Activated CD8-positive, alpha-beta memory T cell treated with anti-CD3 and anti-CD28 coated beads, Interleukin-2, amount 50 U/mL, for 4 hours (primary cell): ENCODE measurements at places on chromosomes 4 and X.

DNA sequence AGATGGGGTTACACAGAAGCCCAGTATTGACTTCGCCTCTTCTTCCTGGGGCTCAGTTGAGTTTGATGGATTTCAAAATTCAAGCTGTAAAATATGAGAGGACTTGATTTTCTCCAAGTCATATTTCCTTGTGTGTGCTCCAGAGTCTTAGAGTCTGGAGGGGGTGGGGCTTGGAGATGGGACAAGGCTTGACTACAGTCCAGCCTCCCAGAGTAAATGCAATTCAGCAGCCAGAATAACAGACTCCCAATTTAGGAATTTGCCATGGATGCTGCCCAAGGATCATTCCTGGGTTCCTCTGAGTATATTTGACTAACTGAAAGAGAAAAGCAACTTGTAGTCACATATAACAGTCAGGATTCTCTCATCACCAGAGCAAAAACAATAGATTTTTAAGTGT is 53.7 kb upstream of the RBPJ start:
- DNase-seq: no peak

DNA sequence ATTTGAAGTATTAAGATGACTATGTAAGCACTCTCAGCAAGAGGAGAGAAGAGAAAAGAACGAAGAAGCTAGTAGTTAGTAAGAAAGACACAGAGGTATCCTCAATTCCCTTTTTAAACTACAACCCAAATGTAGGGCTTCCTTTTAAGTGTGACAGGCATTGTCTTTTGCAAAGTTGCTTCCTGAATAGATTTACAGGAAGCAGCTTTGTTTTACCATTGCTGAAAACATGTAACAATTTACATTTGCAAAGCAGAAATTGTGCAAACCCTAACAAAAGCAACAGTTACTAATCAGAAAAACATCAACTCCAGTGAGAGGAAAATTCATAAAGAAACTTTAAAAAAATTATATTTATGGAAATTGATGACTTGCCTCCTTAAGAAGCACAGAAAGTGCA is 96.4 kb downstream of the FAM13A start:
- DNase-seq: no peak

GRCh38 chrX:101263766-101264165 is 27.4 kb downstream of the TAF7L start:
- DNase-seq: no peak

GRCh38 chrX:30592831-30593230 is 15.3 kb upstream of the TASL start:
- no peak for DNase-seq

DNA sequence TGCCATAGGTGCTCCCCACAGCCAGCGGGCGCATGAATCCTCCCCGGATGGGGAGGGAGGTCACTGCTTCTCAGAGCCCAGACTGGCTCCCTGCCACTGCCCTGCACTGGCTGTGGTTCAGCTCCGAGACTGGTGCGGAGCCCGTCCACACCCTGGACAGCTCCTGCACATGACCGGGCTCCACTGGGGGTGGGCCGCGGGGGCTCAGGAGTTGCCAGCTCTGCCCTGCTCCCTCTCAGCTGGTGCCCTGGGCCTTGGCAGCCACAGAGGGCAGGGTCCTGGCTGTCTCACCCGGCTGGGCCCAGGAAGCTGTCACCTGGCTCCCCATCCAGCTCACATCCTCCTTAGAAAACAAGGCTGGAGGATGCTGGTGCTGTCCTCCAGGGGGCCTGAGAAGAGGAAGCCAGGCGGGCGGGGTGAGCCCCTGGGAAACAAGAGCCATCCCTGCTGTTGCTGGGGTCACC is 64.9 kb upstream of the ADRA2C start:
- no peak for DNase-seq

DNA sequence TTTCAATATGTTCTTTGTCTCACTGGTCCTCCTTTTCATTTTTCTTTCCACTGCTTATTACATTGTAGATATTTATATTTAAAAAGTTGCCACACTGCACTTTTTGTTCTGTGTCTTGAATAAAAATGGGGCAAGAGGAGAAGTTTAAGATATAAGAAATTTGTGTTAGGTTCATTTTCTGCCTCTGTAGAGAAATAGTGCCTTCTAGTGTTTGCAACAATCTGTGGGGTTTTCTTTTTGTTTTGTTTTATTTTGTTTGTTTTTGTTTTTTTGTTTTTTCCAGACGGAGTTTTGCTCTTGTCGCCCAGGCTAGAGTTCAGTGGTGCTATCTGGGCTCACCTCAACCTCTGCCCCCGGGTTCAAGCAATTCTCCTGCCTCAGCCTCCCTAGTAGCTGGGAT is 20.1 kb upstream of the SMIM14 start:
- DNase-seq: no peak

DNA sequence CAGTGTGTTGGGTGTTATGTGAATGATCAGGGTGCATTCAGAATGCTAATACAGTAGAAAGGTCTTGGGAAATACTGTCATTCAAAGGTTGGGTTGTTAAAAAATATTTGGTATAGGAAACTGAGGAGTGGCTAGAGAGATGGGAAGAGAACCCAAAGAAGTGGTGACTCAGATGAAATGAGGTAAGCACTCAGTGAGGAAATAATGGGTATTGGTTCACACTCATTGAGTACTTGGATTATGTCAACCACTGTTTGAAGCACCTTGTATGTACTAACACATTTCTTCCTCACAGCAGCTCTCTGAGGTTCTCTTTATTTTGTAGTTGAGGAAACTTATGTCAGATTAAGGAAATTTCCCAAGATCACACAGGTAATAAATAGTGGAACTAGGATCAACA is 40.8 kb upstream of the NUDT6 start:
- no peak for DNase-seq

DNA sequence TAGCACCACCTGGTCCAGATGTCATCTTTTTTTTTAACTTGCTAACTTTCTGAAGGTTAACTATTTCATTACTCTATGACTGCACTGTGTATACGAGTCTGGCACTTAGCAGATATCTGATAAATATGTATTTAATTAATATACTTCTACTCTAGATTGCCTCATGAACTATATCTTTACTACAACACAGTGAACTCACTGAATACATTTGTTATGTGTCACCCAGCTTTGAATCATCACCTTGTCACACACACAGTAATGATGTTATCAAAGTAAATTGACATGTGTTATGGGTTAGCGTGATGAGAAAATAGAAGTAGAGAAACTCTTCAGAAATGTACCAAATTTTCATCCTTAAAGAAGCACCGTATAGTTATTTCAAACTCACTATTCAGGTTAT is 419.3 kb upstream of the ADGRL3 start:
- DNase-seq: no peak

- no peak for DNase-seq
Measured at GRCh38 chr4:17134565-17134964, 236.1 kb upstream of the LDB2 start.

GRCh38 chrX:97895751-97896150 is 1012.0 kb downstream of the RPA4 start:
- DNase-seq: no peak

DNA sequence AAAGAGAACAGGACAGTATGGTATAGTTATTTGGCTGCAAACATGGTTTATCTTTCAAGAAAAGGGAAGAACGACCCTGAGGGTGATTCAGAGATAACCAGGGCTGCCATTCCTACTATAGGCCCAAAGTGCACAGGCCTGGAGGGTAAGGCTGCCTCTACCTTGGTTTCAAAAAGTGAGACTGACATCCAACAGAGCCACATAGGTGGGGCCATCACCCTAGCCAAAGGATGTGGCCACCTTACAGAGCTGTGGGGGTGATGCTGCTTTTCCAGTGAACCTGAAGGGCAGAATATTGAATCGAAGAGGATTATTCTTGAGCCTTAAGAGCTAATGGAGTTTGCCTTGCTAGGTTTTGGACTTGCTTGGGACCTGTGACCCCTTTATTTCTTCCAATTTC is 15.7 kb downstream of the SH2D1A start:
- DNase-seq: no peak

- no peak for DNase-seq
Measured at GRCh38 chr4:136793848-136794247, 738.4 kb downstream of the PCDH18 start.

DNA sequence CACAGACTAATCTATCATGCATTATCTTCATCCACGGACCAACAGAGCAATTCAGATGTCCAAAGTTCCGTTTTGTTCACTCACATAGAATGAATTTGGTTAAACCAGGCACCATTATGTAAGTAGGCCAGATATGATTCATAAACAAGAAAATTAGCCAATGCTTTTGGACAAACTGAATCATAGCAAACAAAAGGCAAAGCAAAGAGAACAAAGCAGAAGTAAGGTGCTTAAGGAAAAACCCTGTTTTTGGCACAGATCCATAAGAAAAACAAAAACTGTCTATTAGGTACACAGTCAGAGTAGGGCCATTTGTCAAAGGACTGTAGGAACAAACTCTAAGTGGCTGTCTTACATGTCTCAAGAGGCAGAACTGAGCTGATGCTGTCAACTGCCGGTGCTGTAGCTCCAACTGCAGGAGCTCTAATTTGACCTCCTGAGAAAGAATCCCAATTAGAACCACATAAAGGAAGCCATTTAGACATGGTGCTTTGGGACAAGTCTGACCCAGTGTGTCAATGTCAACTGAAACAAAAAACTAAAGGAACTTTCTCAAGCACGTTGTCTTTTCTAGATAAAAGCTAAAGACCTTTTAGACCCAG is 146.7 kb downstream of the COL25A1 start:
- no peak for DNase-seq

- DNase-seq: no peak
Measured at GRCh38 chr4:38298868-38299713, 338.9 kb downstream of the PTTG2 start.

- DNase-seq: no peak
Measured at GRCh38 chr4:156169011-156169410, 215.3 kb upstream of the CTSO start.

DNA sequence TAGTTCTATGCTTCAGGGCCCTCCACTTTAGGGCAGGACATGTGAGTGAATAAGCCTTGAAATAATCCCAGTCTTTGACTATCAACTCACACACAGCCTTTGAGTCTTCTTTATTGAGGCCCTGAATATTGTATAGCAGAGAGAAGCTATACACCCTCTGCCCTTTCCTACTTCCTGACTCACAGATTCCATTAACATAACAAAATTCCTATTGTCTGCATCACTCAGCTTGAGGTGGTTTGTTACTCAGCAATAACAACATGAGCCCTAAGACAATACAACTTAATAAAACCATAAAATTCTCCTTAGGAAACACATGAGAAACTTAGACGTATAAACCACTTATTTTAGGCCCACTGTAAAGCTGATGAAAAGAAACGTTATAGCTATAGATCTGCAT is 680.3 kb upstream of the DIAPH2 start:
- DNase-seq: no peak

- no peak for DNase-seq
Measured at GRCh38 chr4:72631296-72631695, 62.3 kb upstream of the ADAMTS3 start.

- DNase-seq: peak; percentile 58
Measured at GRCh38 chrX:15143050-15143824, 126.6 kb downstream of the ASB9 start.

GRCh38 chr4:80266253-80266901 is at the start of gene FGF5:
TSS of gene FGF5 (plus strand) at chr4:80266664. CDS start at chr4:80266825, 161 bp downstream.
- DNase-seq: no peak

GRCh38 chr4:14880805-14881204 is 121.5 kb upstream of the CPEB2 start:
- DNase-seq: no peak

- no peak for DNase-seq
Measured at GRCh38 chr4:7630568-7631287, 196.0 kb upstream of the PSAPL1 start.

- no peak for DNase-seq
Measured at GRCh38 chr4:112895811-112896608, 153.4 kb upstream of the ANK2 start.

- DNase-seq: no peak
Measured at GRCh38 chr4:136742333-136742732, 790.0 kb downstream of the PCDH18 start.

DNA sequence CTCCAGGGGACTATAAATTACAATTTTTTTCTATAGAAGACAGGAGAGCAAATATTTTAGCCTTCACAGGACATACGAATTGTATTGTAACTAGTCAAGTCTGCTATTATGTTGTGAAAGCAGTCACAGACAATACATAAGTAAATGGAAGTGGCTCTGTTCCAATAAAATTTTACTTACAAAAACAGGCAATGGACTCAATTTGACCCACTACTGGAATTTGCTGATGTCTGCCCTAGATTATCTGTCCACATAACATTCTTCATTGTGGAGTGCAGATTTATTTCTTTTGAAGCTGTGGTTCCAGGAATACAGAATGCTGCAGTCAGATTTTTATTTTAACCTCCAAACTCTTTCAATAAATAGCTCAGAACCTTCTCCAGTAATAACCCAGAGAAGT is 330.3 kb downstream of the PPP4R3C start:
- DNase-seq: no peak

- no peak for DNase-seq
Measured at GRCh38 chrX:131316260-131316659, 27.2 kb upstream of the IGSF1 start.

GRCh38 chr4:122309988-122310626 is 68.7 kb upstream of the ADAD1 start:
- no peak for DNase-seq

GRCh38 chr4:16916719-16917337 is 18.4 kb upstream of the LDB2 start:
- DNase-seq: peak; percentile 64

DNA sequence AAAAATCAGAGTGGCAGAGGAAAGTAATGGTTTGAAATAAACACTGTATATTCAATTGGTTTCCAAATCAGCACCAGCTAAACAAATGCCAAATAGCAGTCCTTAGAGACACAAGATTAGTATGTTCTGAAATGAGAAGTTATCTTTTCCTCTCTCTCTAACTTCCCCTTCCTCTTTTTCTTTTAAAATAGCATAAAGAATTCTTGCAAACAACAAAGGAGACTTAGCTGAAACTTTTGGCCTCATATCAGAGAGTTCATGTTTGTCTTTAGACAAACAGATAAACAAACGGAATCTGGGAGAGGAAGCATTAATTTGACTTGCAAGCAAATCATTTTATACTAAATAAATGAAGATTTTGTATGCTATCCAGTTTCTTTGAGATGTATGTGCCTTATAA is 399.0 kb downstream of the GBA3 start:
- DNase-seq: no peak

DNA sequence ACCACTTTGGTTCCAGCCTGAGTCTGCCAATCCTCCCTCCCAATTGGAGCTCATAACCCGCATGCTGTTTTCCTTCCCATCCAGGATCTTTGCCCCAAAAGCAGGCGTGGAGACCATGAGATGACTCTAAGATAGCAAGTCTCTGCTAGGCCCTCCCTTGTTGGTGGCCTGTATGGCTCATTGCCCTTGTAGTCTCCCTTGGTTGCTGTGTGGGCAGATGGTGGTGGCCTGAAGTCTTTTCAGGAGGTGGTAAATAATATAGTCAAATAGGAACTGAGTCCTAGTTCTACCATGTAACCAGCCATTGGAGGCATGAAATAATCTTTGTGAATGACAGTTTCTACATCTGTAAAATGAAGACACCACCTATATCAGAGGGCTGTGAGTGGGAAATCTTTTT is 1.2 kb downstream of the ATP6AP1 start:
- no peak for DNase-seq
